NCI-H1092 (cell line): ENCODE measurements at places on chromosomes 3 and 15.

DNA sequence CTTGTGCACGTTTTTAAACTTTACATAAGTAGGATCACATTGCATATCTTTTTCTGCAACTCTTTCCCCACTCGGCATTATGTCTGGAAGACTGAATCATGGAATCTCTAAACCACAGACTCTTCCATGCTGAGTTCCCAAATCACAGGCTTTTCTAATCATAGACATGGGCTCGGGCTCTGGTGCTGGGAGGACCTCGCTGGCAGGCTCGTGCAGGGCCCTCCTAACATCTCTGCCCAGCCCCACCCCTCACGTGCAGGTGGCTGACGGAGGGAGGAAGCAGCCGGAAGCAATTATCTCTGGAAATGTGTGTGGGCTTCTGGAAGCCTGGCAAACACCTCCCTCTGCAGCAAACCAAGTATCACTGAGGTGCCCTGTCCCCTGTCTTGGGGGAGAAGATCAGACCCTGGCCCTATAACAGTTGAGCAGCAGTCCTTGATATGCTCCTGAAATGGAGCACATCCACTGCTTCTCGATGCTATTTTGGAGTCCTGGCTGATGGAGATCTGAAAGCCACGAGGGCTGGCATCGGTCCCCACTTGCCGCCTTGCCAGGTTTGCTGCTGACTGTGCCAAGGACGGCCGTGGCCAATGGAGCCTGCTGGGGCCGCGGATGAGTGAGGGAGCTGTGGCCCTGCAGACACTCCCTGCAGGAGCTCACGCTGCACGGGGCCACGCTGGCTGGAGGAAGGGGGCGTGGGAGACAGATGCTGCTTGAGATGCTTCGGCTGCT is 4.4 kb upstream of the IQSEC1 start:
- peak; percentile 85 for DNase-seq

GRCh38 chr15:68224546-68225250 is 4.8 kb downstream of the CLN6 start:
- no peak for DNase-seq

- peak; percentile 15 for DNase-seq
Observed at GRCh38 chr3:48738926-48739616, 22.1 kb upstream of the IP6K2 start.

- DNase-seq: no peak
Observed at GRCh38 chr15:59420108-59420507, 17.9 kb upstream of the FAM81A start.

GRCh38 chr15:58064980-58065444 is 499 bp downstream of the ALDH1A2 start:
- DNase-seq: no peak

DNA sequence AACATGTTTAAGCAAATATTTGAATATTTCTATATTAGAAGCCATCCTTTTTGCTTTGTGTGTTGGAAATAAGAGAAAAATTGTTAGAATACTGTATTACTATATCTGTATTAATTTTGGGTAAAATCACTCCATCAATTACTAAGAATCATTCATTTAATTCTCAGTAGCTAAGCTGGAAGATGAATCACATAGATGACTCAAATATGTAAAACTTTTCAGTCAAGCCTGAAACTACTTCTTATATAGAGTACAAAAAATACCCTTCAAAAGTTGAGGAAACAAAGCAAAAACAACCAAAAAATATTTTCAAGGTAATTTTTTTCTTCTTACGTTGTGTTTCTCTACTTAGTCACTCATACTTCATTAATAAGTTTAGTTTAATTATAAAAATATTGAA is 205.7 kb upstream of the ROBO1 start:
- DNase-seq: no peak

GRCh38 chr3:24192469-24193056 is 247.5 kb downstream of the NR1D2 start:
- DNase-seq: no peak

DNA sequence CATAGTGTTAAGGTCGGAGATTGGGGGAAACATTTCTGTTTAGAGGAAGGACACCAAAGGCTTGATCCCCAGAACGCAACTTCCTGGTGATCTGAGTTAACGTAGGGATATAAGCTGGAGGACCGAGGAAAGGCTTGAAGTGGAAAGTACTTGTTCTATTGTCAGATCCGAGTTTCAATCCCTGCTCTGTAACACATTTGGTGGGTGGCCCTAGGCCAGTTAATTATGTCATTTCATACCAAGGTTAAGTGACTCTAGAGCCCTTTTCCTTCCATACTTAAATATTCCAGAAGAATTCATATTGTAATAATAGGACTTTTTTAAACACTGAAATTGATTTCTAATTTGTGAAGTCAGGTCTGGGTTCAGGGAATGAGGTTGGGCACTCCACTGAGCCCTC is 80.9 kb downstream of the RPLP1 start:
- DNase-seq: no peak

- DNase-seq: no peak
Observed at GRCh38 chr3:75089841-75090240, 475.4 kb upstream of the CNTN3 start.

DNA sequence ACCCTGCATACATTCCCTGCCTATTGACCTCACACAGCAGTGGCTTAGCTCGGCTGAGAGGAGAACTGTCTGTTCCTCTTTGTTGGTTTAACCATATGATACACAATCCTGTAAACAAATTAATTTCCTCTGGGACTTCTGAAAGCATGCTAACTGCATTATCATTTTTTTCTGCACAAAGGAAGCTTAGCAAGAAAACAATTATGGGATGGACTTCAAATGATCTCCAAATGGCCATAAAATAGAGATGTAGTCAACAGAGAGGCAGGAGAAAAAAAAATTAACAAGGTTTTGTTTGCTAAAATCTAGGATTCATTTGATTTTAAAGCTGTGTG is 14.4 kb upstream of the TMC3 start:
- no peak for DNase-seq

DNA sequence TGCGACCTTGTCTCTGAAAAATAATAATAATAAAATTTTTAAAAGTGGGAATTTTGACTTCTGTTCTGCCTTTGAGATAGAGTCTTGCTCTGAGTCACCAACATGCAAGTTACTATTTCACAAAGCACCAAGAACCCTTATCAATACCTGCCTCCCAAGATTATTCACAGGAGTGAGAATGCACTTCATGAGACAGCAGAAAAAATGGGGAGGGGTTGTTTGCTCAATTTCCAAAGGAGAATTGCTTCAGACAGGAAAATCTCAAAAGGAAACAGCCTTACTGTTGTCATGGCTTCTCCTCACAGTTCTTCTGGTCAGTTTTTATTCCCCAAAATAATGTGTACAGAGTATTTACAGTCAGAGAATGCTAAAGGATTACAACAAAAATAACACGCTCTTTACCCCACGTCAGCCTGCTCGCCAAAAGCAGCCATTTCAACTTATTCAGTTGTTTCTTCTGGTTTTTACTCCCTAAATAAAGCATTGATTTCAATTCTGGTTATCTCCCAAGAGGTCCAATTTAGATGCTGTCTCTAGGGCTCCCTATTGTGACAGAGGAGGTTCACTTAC is 89.0 kb downstream of the PPCDC start:
- no peak for DNase-seq

DNA sequence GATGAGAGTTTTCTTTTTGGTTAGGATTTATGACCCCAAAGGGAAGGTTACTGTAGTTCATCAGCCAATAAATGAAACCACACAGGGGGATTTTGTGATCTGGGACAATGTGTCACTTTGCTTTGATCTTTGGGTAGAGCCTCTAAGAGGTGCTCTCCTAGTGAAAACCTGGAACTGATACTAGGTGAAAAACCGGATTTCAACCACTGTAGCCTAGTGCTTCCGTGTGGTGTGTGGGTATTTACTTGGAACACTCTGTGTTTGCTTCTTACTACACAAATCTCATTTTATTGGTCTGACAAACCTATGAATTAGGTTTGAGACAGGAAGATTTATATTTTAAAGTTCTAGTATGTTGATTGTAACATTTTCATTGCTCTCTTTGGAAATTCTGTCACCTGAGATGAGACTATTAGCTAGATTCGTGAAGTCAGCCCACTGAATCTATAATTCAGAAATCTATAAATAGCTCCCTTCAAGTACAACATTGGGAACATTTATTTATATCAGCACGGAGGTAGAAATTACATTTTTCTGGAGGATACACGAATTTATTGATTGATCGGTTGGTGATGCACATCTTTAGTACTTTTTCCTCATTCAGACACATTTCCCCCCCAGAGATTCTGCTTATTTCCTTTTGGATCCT is 119.8 kb downstream of the AKAP13 start:
- DNase-seq: no peak

DNA sequence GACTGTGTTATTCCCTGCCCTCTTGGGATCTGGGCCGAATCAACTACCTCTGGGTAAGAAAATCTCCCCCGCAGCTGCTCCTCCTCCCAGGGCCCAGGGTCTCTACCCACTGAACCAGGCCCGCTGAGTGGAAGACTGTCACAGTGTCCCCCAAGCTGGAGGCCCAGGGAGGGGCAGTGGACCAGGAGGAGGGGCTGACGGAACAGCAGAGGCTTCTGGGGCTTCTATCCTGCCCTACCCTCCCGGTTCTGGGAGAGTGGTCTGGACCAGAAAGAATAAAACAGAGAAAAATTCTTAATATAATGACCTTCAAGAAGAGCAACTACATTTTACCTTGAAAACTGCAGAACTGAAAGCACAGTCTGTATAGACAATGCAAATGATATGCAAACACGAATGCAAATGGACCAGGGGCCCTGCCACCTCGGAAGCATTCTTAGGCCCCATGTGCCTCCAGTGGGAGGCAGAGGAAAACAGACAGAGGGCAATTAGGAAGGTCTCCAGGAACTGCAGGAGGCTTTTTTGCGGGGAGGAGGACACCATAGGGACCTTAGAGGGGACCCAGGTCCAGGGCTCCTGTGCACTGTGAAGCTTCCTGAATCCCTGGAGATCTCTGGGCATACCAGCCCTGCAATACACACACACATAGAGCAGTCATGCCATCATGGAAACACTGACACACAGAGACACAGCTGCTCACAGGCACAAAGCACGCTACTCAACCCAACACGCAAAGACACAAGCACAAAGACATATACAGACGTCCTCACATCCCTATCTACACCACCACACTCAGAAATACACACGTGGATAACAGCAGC is 12.3 kb downstream of the MEGF11 start:
- no peak for DNase-seq

DNA sequence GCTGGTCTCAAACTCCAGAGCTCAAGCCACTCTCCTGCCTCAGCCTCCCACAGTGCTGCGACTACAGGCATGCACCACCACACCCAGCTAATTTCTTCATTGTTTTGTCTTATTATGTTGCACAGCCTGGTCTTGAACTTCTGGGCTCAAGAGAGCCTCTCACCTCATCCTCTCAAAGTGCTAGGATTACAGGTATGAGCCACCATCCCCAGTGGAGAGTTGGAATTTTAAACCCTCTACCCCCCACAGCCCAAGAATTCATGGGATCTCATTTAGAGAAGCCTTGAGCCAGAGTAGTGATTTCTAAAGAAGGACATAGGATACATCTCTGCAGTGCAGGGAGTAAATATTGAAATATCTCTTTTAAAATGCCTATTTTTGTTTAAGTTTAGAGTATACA is 221.1 kb downstream of the CACNA2D3 start:
- DNase-seq: no peak

GRCh38 chr3:172892158-172892557 is 141.6 kb downstream of the ECT2 start:
- no peak for DNase-seq
